ENCODE measurements at places on chromosomes 2 and 18.

GRCh38 chr2:21029519-21029918 lies 14.4 kb downstream of the APOB start:
- no peak for DNase-seq

GRCh38 chr18:75582940-75583339 lies 155.4 kb upstream of the SMIM21 start:
- DNase-seq: no peak

DNA sequence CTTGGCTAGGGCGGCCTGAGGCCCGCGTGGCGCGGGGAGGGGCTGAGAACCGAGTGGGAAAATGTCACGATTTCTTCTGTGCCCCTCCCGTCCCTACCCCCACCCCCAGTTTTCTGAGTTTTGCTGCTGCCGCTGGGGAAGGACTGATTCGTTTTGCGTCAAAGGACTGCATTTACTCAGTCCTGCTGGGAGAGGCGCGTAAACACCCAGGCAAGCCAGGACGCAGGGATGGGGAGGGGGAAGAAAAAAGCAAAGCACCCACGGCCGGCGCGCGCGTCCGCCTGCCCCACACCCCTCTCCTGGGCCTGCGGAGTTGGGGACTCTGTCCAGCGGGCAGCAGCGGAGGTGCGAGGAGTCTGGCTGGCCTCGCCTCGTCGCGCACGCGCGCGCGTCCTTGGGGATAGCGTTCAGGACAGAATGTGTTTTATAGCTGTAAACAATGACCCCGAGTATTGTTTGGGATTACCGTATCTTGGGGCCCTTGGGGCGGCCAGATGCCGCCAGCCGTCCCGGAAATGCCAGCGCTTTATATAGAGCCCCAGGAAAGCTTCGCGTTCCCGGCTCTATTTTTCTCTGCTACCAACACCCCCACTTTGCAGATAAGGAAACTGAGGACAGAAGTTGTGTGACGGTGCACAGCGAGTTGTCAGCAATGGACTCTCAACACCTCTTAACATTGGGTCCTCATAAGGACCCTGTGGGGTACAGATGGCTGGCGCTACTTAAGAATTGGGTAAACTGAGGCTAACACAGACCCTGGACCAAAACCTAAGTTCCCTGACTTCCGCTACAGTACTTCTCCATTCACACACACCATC lies 1.7 kb upstream of the FOSL2 start:
- peak; percentile 52 for DNase-seq

DNA sequence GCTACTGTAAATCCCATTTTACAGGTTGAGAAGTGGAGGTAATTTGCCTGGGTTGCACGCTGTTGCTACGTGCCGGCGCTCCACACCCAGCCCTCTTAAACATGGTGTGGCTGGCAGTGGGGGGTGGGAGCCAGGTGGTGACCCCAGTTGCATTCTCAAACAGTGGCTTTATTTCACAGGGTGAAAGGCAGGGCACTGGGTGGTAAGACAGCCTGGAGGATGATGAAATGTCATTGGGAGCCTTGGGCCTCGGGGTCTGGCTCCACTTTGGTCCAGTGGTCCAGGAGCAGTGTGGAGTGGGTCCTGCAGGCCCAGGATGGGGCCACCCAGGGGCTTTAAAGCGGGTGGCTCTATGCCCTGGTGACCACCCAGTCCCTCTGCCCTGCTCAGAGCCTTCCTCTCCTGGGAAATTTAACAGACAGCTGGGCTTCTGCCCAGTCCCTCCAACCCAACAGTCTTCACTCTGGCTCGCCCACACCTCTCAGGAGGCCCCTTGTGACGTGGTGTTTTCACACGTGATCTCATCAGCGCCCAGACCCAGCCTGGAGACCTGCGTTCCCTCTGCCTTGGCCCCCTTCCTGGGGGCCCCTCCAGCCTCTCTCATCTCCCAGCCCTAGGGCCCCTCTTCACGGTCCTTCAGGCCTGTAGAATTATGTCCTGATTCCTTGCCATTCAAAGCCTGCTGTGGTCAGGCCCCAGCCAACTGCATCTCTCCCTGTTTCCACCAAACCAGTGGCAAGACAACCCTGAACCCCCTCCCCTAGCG lies 92.5 kb downstream of the INHBB start:
- DNase-seq: no peak

DNA sequence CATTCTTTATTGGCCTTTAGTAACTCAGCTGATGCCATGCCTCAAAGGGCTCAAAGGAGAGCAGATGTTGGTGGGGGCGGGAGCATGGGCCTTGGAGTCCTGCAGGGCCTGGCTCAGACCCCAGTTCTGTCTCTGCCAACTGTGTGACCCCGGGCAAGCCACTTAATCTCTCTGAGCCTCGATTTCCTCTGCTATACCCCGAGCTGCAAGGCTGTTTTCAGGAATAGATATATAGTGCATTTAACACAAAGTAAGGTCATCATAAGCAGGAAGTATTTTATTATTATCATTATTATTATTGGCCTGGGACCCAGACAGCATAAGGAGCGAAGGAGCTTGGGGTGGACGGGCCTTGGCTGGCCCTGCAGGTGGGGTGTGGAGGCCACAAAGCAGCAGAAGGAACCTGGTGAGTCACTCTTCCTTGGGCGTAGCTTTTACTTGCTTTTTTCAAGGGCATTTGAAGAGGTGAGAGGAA lies 162.7 kb downstream of the INHBB start:
- DNase-seq: no peak

GRCh38 chr2:73290049-73290839 lies 3.1 kb downstream of the EGR4 start:
- DNase-seq: peak; percentile 47

GRCh38 chr2:200211643-200212042 lies 94.8 kb upstream of the SPATS2L start:
- no peak for DNase-seq

- peak; percentile 55 for DNase-seq
Measured at GRCh38 chr2:226798422-226799210, 1.0 kb downstream of the IRS1 start.

GRCh38 chr2:72689579-72690195 lies 136.1 kb downstream of the EXOC6B start:
- no peak for DNase-seq

DNA sequence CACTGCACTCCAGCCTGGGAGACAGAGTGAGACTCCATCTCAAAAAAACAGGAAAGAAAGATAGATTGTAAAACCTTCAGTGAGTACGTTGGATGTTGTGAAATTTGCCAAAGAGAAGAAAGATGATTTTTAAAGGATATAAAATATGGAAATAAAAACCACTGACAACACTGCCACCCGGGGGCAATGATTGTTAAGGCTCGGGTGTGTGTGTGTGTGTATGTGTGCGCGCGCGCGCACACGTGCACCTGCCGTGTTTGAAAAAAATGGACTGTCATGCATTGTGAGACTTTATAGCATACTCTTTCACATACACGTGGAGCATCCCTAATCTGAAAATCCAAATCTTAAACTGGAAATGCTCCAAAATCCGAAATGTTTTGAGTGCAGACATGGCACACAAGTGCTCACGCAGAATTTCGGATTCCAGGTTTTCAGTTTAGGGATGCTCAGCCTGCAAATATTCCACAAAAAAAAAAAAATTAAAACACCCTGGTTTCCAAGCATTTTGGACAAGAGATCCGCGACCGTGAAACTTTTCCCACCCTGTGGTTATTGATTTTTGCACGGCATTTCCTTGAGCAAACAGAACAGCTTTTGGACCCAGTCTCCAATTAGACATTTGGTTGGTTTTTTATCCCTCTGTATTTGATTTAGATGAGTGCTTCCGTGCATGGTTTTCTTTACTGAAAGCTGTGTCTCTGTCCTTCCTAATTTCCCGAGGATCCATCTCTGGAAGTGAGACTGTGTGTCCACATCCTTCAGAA lies 269.2 kb downstream of the AGAP1 start:
- DNase-seq: no peak

DNA sequence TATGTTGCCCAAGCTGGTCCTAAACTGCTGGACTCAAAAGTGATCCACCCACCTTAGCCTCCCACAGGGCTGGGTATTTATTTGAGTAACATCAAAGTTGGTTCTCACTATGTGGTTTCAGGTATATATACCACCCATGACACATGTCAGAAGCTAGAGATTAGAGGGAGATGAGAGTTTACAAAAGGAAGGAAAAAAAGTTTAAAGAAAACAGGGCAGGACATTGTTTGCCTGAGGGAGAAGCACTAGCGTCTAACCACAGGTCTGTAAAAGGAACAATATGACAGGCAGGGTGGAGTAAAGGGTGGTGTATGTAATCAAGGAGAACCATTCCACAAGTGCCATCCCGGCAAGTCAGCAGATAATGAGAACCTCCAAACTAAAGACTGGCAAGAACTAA lies 8.5 kb downstream of the CEP76 start:
- no peak for DNase-seq

DNA sequence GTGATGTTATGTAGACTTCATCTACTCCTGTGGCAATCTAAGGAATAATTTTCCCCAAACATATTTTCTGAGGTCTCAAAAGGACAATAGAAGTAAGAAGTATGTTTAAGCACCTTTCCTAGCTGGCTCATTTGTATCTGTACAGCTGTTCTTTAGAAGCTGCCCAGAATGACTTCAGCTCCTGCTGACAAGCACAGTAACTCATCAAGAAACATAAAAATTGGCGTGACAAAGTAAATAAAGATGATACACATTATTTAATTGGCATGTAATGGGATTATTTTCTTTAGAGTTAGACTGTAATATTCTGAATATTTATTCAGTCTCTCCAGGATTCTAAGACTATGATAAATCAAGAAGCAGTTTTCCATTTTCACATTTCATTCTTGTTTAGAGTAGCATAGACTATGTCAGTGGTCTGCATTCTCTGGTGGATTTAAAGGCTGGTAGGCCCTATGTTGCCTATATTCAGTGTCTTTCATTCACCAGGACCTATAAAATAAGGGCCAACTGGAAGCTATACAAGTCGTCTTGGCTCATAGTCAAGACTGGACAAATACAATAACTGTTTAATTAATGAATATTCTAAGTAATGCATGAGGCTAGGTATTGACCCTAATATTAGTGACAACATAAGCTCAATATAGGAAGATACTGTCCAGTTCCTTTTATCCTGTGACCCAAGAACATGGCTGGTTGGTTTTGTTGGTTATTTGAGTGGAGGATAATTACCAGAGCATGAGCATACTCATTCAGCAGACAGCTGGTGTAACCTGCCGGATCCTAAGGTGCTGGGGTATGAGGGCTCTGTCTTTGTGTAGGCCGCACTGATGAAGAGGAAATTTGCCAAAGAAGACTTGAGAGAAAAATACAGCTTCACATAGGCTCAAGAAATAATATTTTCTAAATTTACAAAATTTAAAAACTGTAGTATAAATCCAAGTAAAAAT lies 107.0 kb downstream of the PDE1A start:
- DNase-seq: no peak

GRCh38 chr2:78757640-78758039 lies 267.9 kb upstream of the REG3G start:
- no peak for DNase-seq

- no peak for DNase-seq
Measured at GRCh38 chr2:175630280-175631244, 371.5 kb downstream of the LNPK start.

- DNase-seq: no peak
Measured at GRCh38 chr2:78782196-78782595, 243.3 kb upstream of the REG3G start.

DNA sequence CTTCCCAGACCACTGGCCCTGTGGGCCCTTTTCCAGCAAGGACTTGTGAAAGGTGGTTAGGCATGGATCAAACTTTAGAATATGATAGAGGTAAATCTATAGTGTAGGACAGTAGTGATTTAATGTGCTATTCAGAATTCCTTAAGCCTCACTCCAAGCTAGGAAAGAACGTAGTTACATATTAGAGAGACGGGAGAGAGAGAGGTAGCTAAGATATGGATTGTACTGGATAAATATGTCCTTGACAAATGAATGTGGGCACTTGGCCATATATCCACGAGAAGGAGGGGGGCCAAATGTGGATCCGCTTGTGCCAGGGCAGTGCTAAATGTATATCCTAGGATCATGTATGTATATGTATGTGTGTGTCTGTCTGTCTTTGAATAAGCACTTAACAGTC lies 6.5 kb downstream of the KCNJ3 start:
- DNase-seq: no peak

DNA sequence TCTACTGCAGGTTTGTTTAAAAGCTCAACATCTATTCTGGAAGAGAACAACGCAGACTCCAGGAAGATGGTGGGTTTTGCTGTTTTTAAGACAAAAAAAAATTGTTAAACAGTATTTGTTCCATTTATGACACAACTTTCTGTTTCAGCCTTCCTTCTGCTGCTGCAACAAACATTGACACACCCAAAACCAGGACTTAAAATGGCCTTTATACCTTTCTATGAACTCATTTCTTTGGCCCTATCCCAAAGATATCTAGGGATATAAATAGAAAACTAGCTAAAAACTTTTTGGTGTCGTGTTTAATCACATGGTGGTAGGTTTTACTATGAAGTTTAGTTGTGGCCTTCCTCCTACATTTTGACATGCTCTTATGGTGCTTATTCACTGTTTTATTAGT lies 964 bp upstream of the GALNT3 start:
- DNase-seq: no peak

DNA sequence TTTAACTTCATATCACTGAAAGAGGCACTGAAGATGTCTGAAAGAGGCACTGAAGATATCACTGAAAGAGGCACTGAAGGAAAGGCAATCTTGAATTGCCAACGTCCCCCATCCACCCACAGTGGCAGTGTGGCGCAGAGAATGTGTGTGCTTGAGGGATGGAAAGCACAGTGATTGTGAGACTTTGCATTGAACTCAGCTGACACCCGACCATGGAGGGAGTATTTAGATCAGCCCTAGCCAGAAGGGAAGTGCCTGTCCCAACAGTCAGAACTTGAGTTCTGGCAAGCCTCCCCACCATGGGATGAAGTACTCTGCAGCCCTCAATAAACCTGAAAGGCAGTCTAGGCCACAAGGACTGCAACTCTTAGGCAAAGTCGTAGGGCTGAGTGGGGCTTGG lies 33.8 kb downstream of the MAP4K3 start:
- DNase-seq: no peak

DNA sequence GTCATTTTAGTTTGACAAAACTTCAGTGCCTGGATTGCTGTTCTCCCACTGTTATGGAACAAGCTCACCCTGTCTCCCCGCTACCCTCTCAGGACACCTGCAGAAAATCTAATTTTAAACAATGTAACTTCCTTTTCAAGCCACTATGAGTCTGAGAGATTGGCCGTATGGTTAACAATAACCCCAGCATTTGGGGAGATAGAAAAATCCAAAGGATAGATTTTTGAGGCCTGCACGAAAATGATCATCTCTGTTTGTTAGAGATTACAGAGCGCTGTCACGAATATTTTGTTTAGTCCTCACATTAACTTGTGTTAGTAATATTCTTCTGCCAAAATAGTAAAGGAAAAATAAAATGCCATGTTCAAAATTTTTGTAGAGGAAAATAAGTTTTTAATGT lies 24.7 kb downstream of the CAB39 start:
- no peak for DNase-seq

All from stimulated activated CD4-positive, alpha-beta T cell treated with anti-CD3 and anti-CD28 coated beads, Interleukin-4, amount 100 ng/mL, for 1 hour (primary cell).